Kidney capillary endothelial cell (primary cell): ENCODE measurements at places on chromosomes 2 and 18.

GRCh38 chr18:7447318-7448028, 119.6 kb upstream of the PTPRM start:
- DNase-seq, result peak; percentile 23

DNA sequence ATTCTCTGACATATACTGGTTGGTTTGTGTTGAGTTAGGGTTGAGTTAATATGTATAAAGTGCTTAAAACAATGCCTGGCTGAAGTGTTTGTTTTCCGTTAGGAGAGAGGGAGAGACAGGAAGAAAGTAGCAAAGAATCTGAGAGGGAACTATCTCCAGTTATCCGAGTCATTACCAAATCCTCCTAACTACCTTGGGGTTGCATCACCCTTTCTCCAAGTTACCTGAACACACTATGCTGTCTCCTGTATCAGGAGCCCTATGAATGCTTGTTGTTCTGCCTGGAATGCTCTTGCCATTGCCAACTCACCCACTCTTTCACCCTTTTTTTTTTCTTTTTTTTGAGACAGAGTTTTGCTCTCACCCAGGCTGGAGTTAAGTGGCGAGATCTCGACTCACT, 47.9 kb upstream of the ITGAV start:
- DNase-seq, result no peak

DNA sequence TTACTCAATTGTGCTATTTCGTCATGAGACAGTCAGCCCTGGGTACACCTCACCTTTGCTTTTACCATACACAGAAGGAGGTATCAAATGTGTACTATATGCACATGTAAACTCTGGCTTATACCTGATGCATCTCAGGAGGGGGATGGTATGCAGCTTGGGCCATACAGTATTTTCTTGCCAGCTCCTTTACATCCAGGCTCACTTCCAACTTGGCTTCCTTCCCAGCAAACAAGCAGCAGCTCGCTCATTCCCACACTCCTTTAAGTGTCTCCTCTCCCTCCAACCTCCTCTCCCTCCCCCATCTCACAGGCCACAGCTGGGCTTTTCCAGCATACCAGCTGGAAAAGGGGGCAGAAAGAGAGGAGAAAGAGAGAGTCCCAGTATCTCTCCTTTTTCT, 9.6 kb downstream of the MARCHF4 start:
- no peak for DNase-seq

DNA sequence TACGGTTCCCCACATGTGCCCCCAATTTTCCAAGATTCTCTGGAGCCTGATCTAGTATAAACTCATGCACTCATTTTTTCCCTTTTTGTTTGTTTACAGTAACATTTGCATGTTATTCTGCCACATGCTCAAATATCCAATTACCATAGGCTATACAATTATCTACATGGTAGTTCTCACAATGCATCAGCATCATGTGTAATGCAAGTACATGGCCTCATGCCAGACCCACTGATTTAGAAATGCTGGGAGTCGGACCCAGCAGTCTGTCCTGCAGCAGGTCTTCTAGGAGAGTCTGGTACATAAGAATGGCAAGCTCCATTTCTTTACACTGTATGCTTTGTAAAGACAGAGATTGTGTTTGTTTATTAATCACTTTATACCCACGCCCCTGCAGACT, 107.7 kb downstream of the CBLN2 start:
- DNase-seq, result no peak

DNA sequence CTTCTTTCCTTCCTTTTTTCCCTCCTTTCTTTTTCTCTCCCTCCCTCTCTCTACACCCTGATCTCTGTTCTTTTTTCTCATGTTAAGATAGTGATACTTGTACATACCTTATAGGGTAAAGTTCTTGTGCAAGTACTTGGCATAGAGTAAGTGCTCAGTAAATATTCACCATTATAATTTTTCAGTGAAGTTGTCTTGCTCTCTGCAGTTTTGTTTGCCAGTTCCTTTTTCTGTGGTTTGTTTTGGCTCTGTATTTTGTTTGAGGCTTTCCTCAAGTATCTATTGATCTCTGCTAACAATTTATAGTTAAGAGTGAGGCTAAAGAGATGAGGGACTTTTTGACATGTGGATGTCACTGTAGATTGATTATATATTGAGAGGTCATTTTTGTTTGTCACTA, 48.0 kb downstream of the MTX2 start:
- no peak for DNase-seq

- no peak for DNase-seq
These were observed 113.0 kb upstream of the COPS8 start for GRCh38 chr2:236972491-236973342.

GRCh38 chr2:185796758-185797157, 58.2 kb downstream of the FSIP2 start:
- no peak for DNase-seq

DNA sequence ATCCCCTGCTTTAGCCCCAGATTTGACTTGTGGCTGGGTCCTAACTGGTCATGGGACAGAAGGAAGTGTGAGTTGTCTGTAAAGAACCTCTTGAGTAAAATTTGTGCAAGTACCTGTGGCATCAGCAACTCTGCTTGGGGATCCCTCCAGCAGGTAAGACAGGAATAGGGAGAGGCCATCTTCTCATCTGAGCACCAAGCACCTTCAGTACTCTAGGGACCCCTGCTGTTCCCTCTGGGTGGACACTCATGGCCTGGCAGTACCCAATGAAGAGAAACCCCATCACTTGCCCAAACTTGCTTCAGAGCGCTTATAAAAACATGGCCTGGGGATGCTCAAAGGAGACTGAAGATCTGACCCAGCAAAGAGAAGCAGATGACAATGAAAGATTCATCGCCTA, 297.8 kb downstream of the SP3 start:
- DNase-seq, result no peak

- DNase-seq, result no peak
These were observed at the start of gene NOTO for GRCh38 chr2:73202156-73203054. NOTO (plus strand) TSS chr2:73202574; CDS start chr2:73202667, 93 bp downstream.

GRCh38 chr18:38460657-38461056, 895.1 kb upstream of the CELF4 start:
- no peak for DNase-seq

DNA sequence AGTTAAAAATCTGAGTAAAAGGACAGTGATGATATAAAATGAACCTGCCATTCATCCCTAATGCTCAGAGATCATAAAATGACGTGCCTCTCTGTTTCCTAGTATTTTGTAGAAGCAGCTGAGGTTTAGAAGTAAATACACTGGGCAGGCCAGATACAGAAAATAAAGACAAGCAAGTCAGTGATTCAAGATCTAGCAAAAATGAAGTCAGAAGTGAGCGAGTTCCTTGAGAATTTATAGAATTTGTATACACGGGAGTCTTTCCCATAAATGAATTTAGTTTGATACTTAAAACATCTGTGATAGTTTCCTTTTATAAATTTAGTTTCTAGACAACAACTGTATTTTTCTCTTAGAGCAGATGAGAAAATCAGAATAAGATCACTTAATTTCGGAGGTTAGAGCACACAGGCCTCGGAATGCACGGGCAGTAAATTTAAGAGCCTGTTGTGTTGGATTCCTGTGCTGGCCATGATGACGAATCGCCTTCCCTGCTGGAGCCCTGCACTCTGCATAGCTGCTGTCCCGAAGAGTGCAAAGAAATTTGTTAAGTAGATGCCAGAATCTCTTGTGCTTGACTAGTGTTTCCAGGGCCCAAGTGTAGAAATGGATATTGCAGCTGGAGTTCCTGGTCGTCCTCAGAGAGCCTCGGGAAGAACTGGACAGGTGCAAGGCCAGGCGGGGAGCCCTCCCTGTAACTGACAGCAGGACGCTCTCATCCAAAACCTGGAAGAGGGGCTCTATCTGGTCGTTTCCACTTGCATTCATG, 83.7 kb upstream of the RBM44 start:
- DNase-seq, result no peak

DNA sequence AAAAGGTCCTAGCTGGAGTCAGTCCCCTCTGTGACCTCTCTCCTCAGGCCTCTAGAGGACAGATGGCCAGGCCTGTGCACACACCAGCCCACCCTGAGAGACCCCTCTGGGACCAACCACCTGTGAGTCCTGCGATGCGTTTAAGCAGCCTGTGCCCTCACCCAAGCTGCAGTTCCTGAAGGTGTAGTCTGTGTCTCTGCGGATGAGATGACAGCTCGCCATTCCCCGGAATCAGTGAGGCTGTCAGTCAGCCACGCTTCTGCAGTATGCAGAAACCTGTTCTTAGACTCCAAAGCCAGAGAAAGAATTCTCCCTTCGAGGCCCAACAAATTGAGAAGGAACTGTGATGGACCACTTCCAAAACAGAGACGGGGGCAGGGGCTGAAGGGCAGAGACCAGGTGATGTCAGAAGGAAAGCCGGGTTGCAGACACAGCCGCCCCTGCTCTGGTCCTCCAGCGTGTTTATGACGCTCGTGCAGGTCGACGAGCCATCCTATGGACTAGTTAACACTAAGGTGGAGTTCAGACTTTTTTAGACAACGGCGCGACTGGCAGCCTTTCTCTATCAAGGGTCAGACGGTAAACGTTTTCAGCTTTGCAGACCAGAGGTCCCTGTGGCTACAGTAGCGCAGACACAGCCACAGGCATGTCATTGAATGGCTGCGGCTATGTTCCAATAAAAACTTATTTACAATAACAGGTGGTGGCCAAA, 10.2 kb downstream of the MTERF4 start:
- DNase-seq, result no peak

GRCh38 chr2:217477583-217477982, 525.2 kb downstream of the TNS1 start:
- no peak for DNase-seq

DNA sequence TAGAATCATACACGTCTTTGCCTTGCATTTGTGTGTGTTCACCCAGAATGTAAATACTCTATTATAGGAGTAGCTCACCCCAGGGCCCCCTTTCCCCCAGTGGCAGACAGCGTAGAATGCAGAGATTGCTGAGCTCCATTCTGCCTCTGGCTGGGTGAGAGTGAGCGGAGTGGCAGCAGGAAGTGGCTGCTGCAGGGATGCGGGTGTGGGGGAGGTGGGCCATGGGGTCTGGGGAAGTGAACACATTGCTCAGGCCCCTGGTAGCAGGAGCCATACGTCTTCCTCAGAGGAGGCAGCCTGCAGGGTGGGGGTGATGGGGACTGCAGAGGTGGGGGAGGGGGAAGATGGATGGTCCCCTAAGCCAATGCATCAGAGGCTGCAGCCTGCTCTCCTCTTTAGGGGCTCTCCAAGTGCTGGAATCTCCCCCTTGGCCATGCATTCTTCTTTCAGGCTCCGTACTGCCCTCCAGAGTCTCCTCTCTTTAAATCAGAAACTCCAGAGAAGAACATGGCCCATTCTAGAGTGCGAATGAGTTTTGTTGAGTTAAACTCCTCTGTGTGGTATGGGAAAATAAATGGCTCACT, 72.2 kb downstream of the CELF4 start:
- no peak for DNase-seq

DNA sequence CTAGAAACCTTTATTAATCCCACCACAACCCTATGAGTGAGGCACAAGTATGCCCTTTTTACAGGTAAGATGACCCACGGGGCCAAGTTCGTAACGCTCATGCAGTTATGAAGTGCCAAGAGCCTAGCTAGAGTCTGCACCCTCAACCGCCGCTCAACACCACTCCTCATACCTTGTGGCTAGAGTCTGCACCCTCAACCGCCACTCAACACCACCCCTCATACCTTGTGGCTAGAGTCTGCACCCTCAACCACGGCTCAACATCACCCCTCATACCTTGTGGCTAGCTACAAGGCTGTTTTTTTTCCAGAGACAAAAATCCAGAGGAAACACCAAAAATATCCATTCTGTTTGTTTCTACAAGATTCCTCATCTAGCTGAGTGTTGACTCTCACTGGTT, 4.6 kb downstream of the TXNL4A start:
- no peak for DNase-seq

DNA sequence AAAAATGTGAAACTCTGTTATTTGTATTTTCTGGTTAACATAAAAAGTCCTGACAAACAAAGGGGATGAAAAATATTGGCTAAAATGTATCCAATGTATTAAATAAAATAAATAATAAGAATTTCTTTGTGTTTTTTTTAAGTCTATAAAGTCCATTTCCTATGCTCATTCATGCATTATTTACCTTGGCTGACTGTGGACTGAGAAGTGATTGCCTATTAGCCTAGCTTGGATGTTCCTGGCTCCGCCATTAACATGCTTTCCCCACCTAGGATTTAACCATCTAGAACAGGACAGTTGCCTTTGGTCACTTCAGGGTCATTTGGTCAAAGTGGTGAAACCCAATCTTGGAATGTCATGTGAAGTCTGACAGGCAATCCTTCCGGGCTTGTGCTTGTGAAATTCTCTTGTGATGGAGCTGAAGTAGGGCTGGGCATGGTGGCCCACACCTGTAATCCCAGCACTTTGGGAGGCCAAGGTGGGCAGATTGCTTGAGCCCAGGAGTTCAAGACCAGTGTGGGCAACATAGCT, 60.4 kb upstream of the TANC1 start:
- DNase-seq, result no peak

GRCh38 chr18:34158881-34159690, 65.6 kb downstream of the NOL4 start:
- no peak for DNase-seq

DNA sequence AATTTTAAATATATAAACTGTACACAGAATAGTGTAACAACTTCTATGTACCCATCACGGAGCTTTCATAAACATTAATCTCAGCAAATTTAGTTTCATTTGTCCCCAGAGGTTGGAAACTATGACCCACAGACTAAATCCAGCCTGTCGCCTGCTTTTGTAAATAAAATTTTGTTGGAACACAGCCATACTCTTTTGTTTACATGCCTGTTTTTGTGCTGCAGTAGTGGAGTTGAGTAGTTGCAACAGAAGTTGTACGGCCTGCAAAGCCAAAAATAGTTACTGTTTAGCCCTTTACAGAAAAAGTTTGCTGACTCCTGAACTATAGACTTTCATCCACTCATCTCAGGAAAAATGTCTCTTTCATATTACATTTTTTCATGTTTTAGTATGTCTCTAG, 39.8 kb downstream of the RBM45 start:
- no peak for DNase-seq

GRCh38 chr2:160994141-160995002, 165.9 kb upstream of the TANK start:
- DNase-seq, result peak; percentile 84

DNA sequence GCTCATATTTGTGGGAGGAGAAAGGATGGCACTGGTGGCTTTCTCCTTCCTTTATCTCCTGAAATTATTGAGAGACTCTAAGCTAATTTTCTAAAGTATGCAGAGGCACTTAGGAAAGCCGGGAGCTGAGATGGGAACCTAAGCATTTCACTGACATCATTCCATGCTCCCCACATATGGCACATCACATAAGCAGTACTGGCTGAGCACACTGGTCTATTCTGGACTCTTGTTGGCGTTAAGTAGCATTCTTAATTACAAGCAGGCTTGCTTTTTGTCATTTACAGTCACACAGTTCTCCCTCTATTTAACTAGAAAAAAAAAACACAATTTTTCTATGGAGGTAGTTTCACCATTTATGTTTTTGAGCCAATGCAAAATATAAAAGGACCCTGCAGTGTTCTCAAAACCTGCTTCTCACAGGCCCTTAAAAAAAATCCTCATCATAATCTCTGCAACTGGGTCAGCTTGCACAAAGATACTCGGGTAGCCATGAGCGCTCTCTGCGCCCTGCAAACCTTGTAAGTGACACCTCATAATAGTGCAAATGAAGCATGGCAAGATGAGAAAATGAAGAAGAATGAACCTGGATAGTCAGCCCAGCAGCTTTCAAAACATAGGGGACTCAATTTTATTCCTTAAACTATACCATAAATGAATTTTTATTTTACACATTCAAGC, 688.6 kb downstream of the NRXN1 start:
- DNase-seq, result no peak
